ENCODE measurements at places on chromosomes 12 and 14. TPM values are rescaled to one million over a fixed set of nuclear protein-coding genes. Genes with fewer than 3 reads are reported as not detected.

GRCh38 chr12:120703311-120703942 lies 6.8 kb upstream of the UNC119B start:
- peak; percentile 58 for DNase-seq

- DNase-seq, result no peak
Measured at GRCh38 chr14:103712633-103713247, 2.5 kb downstream of the XRCC3 start.

DNA sequence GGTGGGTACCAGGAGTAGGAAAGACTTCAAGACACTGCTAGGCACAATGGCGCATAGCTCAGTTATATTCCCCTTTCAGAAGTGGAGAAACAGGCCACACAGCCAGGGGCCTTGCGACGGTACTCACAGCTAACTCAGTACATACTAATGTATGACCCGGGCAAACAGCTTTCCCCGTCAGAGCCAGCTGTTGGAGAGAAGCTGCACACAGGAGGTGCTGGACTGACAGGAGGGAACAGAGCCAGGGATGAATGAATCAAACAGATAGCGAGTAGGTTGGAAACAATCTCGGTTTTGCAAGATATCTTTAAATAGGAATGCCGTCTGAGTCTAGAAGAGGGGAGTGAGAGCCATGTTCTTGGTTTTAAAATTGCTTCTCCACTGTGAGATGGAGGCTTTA lies 45.5 kb downstream of the PRIMA1 start:
- no peak for DNase-seq

- DNase-seq, result no peak
Measured at GRCh38 chr14:20706657-20707355, 18.2 kb downstream of the ANG start.

DNA sequence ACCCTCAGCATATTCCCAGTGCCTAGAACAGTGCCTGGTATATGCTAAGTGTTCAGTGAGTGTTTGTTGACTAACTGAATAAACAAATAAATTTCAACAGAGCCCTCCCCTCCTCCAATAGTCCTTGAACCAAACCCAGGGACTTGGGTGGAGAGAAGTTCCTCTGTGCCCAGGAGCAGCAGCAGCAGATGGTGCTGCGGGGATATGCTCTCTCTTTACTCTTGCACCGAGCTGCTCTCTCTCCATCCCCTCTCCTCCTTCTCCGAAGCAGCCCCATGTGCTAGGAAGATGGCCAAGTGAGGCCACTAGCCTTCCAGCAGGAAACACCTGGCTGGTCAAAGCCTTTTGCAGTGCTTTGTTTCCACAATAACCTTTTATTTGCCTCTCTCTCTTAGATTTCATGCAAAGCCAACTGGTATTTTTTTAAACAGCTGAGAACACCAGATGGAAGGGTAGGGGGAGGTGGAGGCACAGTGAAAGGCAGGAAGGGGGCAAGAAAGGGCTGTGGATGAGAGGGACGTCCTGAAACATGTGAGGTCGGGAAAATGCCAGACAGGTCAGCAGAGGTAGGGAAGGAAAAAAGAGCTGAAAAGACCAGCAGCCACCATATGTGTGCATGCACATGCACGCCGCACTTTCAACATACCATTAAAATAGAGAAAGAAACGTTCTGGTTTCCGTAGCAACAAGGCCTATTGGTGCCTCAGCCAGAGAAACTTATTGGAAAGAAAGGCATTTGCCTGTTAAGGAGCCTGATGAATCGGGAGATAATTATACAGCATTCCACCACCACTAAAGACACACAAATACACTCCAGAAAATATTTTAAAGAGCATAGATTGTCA lies 78.9 kb downstream of the EMP1 start:
- DNase-seq, result no peak

GRCh38 chr14:34538871-34539406 lies 562 bp downstream of the EAPP start:
- no peak for DNase-seq

DNA sequence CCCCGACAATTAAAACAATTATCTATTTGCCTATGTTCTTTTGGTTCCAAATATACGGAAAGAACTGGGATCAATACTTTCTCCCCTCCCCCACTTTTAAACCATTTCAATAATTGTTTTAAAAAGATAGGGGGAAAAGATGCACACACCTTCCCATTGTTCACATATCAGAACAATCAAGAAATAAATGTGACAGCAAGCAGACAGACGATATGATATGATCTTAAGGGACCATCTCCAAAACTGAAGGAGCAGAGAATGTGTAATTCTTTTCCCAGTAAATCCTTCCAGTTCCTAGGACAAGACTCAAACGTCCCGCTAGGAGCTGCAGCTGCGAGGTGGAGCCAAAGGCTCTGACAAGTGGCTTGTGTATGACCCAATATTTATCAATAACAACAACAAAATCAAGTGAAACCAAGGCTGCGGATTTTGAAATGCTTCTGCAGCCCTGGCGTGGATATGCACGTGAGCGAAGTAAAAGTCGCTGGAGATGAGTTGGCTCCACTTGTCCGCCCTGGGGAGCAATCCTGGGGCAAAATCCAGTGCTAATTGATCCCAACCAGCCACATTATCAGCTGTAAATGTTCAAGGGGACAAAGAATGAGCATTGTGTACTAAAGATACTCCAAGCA lies 8.2 kb upstream of the FOXG1 start:
- DNase-seq, result no peak

DNA sequence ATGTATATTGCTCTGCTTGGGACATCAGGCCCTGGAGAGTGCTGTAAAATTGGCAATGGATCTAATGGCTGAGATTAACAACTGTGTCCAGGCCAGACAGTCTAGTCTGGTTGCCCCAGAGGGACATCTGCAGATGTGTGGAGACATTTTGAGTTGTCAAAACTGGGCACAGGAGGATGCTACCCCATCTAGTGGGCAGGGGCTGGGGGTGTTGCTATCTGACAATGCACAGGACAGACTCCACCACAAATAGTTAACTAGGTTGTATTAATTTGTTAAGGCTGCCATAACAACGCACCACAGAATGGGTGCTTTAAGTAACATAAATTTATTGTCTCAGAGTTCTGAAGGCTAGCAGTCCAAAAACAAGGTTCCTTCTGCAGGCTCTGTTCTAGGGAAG lies 302.5 kb upstream of the AMIGO2 start:
- no peak for DNase-seq

DNA sequence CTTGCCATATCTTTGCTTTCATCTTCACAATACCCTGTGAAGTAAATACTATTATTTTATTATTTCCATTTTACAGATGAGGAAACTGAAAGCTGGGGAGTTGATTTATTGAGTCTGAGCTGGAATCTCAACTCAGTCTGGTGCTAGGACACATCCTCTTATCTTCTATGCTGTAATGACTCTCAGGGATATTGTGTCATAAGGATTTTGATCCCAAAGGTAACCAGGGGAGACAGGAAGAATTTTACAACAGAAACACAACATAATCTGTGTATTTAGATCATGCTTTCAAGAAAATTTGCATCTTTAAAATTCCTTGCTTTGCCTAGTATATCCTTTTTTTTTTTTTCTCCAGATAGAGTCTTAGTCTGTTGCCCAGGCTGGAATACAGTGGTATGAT lies 123.3 kb upstream of the BTG1 start:
- DNase-seq, result no peak

- DNase-seq, result peak; percentile 21
Measured at GRCh38 chr12:130878193-130879185, 6.6 kb downstream of the RAN start.

DNA sequence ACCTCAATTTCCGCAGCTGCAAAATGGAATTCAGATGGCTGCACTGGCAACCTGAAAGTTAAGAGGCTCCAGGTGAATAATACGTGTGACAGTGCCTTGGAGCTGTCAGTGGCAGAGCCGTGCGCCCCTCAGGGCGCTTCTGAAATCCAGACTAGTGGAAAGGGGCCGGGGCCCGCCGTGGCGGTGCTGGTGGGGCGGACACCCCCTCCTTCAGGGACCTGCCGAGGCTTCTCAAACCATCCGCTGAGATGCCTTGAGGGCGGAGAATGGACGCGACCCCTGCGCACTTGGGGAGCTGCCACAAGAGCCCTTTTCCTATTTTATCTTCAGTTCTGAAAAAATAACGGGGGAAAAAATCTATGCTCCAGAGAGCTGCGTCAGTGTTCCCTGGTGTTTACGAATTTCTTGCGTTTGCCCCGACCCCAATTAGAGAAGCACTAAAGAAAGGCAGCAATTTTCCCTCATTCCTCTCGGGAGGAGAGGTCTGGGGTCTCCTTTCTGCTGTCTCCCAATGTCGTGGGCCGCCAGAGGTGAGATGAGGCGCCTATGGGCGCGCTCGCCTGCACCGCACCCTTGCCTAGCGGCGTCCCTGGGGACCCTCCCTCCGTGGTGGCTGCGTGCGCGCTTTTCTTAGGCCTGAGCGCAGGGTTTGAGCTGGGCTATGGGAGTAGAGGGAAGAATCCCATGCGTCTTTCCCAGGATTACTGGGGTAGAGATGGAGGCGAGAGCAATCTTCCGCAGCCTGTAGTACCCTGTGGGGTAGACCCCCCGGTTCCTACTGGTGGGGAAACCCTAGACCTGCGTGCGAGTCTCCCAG lies 2.2 kb downstream of the NOS1 start:
- DNase-seq, result peak; percentile 77

DNA sequence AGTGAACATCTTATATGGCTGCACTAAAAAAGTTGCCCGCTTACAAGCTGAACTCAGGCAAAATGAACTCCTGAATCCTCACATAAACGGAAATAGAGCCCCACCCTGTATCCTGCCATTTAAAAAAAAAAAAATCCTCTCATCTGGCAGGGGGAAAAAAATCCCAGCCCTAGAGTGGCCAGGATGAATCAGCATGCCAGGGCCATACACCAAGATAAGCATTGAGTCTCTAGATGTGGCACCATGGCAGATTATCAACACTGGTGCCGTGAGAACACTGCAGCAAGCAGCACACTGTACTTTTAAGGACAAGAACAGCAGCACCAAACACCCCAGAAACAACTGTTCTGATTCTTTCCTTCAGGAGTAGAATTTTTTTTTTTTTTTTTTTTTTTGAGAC lies 65.5 kb downstream of the RASSF3 start:
- peak; percentile 42 for DNase-seq

DNA sequence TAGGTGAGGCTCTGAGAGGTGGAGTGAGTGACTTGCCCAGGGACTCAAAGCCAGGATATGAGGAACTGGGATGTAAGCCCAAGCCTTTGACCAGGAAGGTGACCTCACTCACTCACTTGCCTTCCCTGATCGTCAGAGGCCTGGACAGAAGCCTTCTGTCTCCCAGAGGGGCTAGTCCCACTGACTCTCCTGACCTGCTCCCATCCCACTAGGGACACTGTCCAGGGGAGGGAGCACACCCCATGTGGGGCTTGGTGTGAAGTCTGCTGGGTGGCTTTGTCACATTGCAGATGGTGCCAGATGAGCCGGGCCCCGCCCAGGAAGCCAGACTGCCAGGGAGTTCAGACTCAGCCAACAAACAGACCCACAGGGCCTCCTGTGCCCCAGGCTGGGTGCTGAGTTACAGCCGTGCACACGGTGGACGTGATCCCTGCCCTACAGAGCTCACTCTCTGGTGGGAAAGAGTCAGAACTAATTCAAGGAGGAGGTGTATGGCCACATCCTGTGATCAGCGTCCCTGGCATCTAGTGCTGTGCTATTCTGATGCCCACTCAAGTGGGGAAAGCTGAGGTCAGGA lies 28.3 kb downstream of the MMAB start:
- no peak for DNase-seq

GRCh38 chr12:68222326-68222725 lies 3.3 kb downstream of the IL26 start:
- DNase-seq, result no peak

DNA sequence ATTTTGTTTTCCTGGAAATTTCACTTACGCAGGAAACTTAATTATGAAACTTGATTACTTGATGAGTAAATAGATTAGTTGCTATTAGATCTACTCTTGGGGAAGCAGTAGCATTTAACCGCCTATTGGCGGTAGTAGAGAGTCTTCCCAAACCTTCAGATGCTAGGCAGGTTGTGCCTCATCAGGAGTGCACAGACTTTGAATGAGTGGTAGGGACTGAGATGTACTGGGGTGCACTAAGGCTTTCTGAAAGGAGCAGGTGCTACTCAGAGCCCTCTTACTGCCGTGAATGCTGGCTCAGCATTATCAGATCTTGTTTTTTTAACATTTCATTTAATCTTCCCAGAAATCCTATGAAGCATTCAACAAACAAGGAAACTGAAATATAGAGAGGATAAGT lies 7.7 kb downstream of the GATC start:
- no peak for DNase-seq

- DNase-seq, result no peak
Measured at GRCh38 chr12:6106218-6106617, 18.3 kb downstream of the VWF start.

GRCh38 chr12:130698106-130698505 lies 18.0 kb downstream of the RIMBP2 start:
- DNase-seq, result no peak

- no peak for DNase-seq
Measured at GRCh38 chr12:75481774-75482173, 1.2 kb downstream of the GLIPR1 start.

- DNase-seq, result no peak
Measured at GRCh38 chr14:60133487-60133886, 31.7 kb downstream of the DHRS7 start.

GRCh38 chr12:27618836-27619235 lies 77.4 kb upstream of the REP15 start:
- no peak for DNase-seq

GRCh38 chr12:49967042-49967776 lies 5.5 kb downstream of the AQP5 start:
- peak; percentile 93 for DNase-seq

- peak; percentile 58 for DNase-seq
Measured at GRCh38 chr12:2353281-2353680, 300.5 kb downstream of the CACNA1C start.

- DNase-seq, result no peak
Measured at GRCh38 chr12:12776261-12776660, 9.2 kb upstream of the APOLD1 start.

- DNase-seq, result no peak
Measured at GRCh38 chr12:64532734-64533351, 77.5 kb upstream of the RASSF3 start.

- no peak for DNase-seq
Measured at GRCh38 chr12:32548691-32549281, 130.3 kb upstream of the DNM1L start.

GRCh38 chr12:55795950-55796349 lies 21.6 kb downstream of the SARNP start:
- DNase-seq, result no peak

GRCh38 chr12:132351751-132352495 lies 22.5 kb upstream of the GALNT9 start:
- DNase-seq, result peak; percentile 79

DNA sequence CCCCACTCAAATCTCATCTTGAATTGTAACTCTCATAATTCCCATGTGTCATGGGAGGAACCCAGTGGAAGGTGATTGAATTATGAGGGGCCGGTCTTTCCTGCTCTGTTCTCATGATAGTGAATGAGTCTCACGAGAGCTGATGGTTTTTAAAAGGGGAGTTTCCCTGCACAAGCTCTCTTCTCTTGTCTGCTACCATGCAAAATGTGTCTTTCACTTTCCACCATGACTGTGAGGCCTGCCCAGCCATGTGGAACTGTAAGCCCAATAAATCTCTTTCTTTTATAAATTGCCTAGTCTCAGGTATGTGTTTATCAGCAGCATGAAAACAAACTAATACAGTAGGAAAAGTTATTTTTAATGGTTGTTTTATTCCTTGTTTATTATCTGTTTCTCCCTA lies 146.0 kb downstream of the FSCB start:
- no peak for DNase-seq

GLIPR1L1 gene
- not detected for total RNA-seq

CD163 gene
- 267 TPM for total RNA-seq

DTX3 gene
- 14.7 TPM for total RNA-seq

GPR68 gene
- total RNA-seq, result 1.2 TPM

TRAF3 gene
- 19.3 TPM for total RNA-seq

ALX1 gene
- total RNA-seq, result 0.89 TPM

MYBPC1 gene
- not detected for total RNA-seq

LETMD1 gene
- 66.4 TPM for total RNA-seq

WNT1 gene
- total RNA-seq, result not detected

SOAT2 gene
- total RNA-seq, result 0.13 TPM

Data from upper lobe of left lung (tissue), 6 donors.